ENCODE measurements at places on chromosomes 5 and 9. TPM values are rescaled to one million over a fixed set of nuclear protein-coding genes. Genes with fewer than 3 reads are reported as not detected.
A peak's percentile ranks its signal among the peaks of the same experiment; 100 is the strongest.

DNA sequence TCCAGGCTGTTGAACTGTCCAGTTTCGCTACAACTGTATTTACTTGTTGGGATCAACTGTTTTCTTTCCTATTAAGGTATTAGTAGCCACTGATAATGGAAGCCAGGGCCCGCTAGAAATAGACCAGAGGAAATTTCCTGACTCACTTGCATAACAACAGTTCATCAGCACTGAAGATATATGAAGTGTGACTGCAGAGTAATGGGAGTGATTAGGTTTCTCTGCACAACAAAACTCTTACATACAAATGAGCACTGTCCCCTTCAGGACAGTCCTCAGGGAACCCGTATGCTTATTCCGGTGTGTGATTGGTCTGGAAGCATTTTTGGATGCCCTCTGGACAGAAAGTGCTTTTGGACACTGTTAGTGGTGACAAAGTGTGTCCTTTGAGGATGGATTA, 55.3 kb downstream of the LIX1 start:
- no peak overlapping the region for H3K27ac ChIP-seq
- H3K36me3 ChIP-seq: no peaks in the 10 kb centered on the region
- H3K27me3 ChIP-seq: no peaks in the 10 kb centered on the region
- H3K4me1 ChIP-seq: no peaks in the 10 kb centered on the region
- DNase-seq: no peak

- H3K36me3 ChIP-seq: peaks cover 4% of the 10 kb centered on the region
- DNase-seq: no peak
- H3K27ac ChIP-seq: no peak overlapping the region
- H3K27me3 ChIP-seq: no peaks in the 10 kb centered on the region
- H3K4me1 ChIP-seq: no peaks in the 10 kb centered on the region
- H3K4me3 ChIP-seq: no peak overlapping the region
Observed at GRCh38 chr5:65769539-65769938, 47.5 kb downstream of the NLN start.

DNA sequence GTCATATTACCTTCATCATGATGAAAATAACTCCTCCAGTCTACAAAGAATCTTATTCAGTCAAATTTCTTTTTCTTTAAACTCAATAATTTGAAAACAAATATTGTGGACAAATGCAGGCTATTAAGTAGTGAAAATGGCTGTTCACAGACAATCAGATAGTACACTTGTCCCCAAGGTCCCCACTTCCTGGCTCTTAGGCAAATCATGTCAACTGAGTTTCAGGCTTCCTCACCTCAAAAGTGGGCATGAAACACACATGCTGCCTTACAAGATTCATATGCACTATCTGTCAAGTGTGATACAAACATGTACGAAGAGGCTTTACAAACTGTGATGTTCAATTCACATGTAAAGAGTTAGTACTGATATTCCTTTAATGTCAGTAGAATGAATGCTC, 385.2 kb upstream of the SEMA6A start:
- H3K4me1 ChIP-seq: no peaks in the 10 kb centered on the region
- no peak for DNase-seq
- H3K27ac ChIP-seq: no peak overlapping the region
- H3K27me3 ChIP-seq: no peaks in the 10 kb centered on the region
- no peaks in the 10 kb centered on the region for H3K36me3 ChIP-seq
- H3K4me3 ChIP-seq: no peak overlapping the region

DNA sequence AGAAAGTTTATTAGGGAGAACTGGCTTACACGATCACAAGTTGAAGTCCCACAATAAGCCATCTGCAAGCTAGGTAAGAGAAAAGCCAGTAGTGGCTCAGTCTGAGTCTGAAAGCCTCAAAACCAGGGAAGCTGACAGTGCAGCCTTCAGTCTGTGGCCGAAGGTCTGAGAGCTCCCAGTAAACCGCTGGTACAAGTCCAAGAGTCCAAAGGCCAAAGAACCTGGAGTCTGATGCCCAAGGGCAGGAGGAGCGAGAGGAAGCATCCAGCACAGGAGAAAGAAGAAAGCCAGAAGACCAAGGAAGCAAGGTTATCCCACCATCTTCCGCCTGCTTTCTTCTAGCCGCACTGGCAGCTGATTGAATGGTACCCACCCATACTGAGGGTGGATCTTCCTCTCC, 97.3 kb upstream of the FBN2 start:
- DNase-seq: no peak
- H3K36me3 ChIP-seq: no peaks in the 10 kb centered on the region
- H3K4me3 ChIP-seq: no peak overlapping the region
- no peak overlapping the region for H3K27ac ChIP-seq

GRCh38 chr5:177530638-177531037, 13.9 kb upstream of the DDX41 start:
- no peaks in the 10 kb centered on the region for H3K27me3 ChIP-seq
- H3K4me3 ChIP-seq: no peak overlapping the region
- no peak for DNase-seq

DNA sequence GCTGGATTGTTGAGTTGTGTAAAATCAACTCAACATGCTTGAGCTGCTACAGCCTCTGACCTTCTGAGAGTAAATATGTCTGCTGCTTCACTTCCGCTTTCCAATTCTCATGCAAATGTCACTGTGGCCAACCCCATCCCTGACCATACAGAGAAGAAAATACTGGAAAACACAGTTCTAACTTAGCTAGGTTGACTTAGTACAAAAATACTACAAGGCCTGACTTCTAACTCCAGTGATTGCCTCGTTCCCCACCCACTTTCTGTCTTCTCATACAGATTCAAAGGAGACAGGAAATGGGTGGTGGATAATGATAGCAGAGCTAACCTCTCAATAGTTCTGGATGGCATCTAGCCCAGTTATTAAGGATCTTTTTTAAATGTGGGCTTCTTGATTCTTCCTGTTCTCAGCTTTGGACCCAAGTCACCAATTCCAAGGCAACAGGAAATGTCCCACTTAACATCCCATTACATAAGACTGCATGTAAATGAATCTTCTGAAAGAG, 226.6 kb upstream of the SLC24A2 start:
- H3K27me3 ChIP-seq: no peaks in the 10 kb centered on the region
- no peaks in the 10 kb centered on the region for H3K36me3 ChIP-seq
- no peaks in the 10 kb centered on the region for H3K4me1 ChIP-seq
- no peak overlapping the region for H3K4me3 ChIP-seq
- no peak for DNase-seq

- no peak overlapping the region for H3K27ac ChIP-seq
- H3K36me3 ChIP-seq: no peaks in the 10 kb centered on the region
- DNase-seq: no peak
- no peak overlapping the region for H3K4me3 ChIP-seq
- H3K27me3 ChIP-seq: no peaks in the 10 kb centered on the region
Observed at GRCh38 chr5:154205441-154206117, 15.0 kb downstream of the GALNT10 start.

- DNase-seq: no peak
- peak overlapping the region; percentile 82 for H3K27ac ChIP-seq
- no peak overlapping the region for H3K4me3 ChIP-seq
- H3K4me1 ChIP-seq: no peaks in the 10 kb centered on the region
- H3K36me3 ChIP-seq: peaks cover 4% of the 10 kb centered on the region
- H3K27me3 ChIP-seq: no peaks in the 10 kb centered on the region
Observed at GRCh38 chr5:140243706-140244250, 59.1 kb downstream of the PFDN1 start.

DNA sequence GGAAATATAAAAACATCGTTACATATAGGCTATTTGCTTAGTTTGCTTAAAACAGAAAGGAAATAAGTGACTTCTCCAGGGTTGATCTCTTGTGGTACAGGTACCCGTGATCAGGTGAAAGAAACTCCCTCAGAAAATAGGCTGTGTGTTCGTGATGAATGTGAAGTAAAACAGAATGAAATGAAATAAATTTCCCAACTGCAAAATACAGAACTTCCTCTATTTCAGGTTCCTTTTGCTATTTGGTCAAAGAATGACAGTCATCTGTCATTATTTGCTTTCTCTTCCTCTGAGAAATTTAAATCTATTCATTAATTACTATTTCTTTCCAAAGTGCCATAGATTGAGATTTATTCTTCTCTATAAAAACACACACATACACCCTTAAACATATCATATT, 408.1 kb downstream of the FAM170A start:
- no peak overlapping the region for H3K4me3 ChIP-seq
- H3K4me1 ChIP-seq: no peaks in the 10 kb centered on the region
- no peaks in the 10 kb centered on the region for H3K36me3 ChIP-seq
- H3K27me3 ChIP-seq: no peaks in the 10 kb centered on the region
- DNase-seq: no peak
- H3K27ac ChIP-seq: no peak overlapping the region

DNA sequence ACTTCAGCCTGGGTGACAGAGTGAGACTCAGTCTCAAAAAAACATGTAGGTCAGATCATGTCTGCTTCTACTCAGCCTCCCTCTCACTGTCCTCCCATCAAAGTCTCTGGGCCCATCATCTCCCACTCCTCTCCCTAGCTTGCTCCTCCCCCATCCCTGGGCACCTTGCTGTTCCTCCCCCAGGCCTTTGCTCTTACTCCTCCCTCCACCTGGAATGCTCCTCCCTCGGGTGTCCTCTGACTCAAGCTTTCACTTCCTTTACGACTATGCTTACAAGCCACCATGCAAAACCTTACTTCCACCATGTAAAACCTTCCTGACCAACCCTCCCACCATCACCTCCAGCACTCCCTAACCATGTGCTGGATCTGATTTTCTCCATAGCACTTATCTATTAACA, 51.5 kb downstream of the MTMR12 start:
- peaks cover 25% of the 10 kb centered on the region for H3K36me3 ChIP-seq
- H3K27ac ChIP-seq: peak overlapping the region; percentile 57
- H3K4me3 ChIP-seq: no peak overlapping the region
- DNase-seq: no peak
- no peaks in the 10 kb centered on the region for H3K4me1 ChIP-seq
- no peaks in the 10 kb centered on the region for H3K27me3 ChIP-seq

- H3K27me3 ChIP-seq: no peaks in the 10 kb centered on the region
- no peaks in the 10 kb centered on the region for H3K36me3 ChIP-seq
- no peaks in the 10 kb centered on the region for H3K4me1 ChIP-seq
Observed at GRCh38 chr5:96716007-96716406, 53.8 kb downstream of the CAST start.

DNA sequence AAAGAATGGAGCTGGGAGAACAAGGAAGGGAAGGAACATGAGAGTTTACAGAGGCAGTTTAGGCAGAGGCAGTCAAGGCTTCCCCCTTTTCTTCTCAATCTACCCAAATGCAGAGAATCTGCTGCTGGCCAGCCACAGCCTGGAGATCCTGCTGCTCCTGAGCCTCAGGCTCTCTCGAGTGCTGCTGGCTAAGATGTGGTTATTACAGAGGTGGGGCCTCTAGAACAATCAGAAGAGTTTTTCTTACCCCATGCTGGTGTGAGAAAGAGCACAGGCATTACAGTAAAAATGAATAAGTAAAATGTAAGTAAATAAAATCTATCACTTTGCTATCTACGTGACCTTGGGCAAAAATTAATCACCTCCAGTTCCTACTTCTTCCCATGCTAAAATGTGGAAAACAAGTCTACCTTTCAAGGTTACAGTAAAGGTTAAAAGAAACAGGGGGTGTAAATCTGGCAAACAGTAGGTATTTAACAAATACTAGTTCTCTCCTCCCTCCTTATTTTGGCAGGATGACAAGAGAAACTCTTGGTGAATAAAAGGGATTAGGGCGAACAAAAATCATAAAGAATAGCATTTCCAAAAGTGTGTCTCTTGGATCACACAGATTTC, 31.1 kb downstream of the FBXW11 start:
- H3K27me3 ChIP-seq: no peaks in the 10 kb centered on the region
- peaks cover 32% of the 10 kb centered on the region for H3K4me1 ChIP-seq
- H3K27ac ChIP-seq: no peak overlapping the region
- no peak overlapping the region for H3K4me3 ChIP-seq
- H3K36me3 ChIP-seq: no peaks in the 10 kb centered on the region
- DNase-seq: no peak

DNA sequence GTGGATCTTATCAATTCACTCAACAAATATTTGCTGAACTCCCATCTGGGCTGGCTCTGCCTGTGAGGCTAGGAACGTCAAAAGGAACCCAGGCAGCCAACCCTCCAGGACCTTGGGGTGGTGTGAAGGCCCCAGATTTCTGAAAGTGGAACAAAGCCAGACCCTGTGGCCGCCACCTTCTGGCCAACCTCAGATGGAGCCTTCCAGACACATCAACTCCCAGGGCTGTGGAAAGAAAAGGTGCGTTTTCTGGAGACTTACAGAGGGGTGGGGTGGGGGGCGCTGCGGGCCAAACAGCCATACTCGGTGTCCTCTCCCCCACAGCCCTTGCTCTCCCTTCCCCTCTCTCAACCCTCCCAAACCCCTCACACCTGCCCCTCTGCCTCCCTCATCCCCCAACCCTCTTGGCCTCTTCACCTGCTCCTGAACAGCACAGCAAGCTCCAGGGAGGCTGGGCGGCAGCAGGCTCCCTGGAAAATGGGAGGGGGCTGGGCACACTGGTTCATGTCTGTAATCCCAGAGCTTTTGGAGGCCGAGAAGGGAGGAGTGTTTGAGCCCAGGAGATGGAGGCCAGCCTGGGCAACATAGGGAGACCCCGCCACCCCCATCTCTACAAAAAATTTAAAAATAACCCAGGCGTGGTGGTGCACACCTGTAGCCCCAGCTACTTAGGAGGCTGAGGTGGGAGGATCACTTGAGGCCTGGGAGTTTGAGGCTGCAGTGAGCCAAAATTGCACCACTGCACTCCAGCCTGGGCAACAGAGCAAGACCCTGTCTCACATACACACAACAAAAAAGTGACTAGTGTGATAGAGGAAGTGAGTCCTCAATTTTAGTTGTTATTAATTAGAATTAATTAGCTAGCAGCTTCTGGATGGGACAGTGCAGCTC, 45.0 kb upstream of the PRRC2B start:
- no peak for DNase-seq
- no peaks in the 10 kb centered on the region for H3K36me3 ChIP-seq
- no peak overlapping the region for H3K4me3 ChIP-seq
- no peaks in the 10 kb centered on the region for H3K27me3 ChIP-seq

- no peaks in the 10 kb centered on the region for H3K27me3 ChIP-seq
- peak; percentile 21 for DNase-seq
- no peaks in the 10 kb centered on the region for H3K36me3 ChIP-seq
- no peak overlapping the region for H3K4me3 ChIP-seq
Observed at GRCh38 chr5:176775409-176775808, 35.0 kb upstream of the UNC5A start.

- no peak overlapping the region for H3K27ac ChIP-seq
- H3K4me1 ChIP-seq: no peaks in the 10 kb centered on the region
- no peaks in the 10 kb centered on the region for H3K36me3 ChIP-seq
- no peak for DNase-seq
Observed at GRCh38 chr5:119954106-119954505, 324.7 kb downstream of the FAM170A start.

- peaks cover 12% of the 10 kb centered on the region for H3K36me3 ChIP-seq
- H3K4me3 ChIP-seq: no peak overlapping the region
- no peaks in the 10 kb centered on the region for H3K27me3 ChIP-seq
- H3K4me1 ChIP-seq: peaks cover 6% of the 10 kb centered on the region
- no peak overlapping the region for H3K27ac ChIP-seq
- no peak for DNase-seq
Observed at GRCh38 chr9:94443032-94443722, 111.7 kb upstream of the PCAT7 start.

- H3K27me3 ChIP-seq: no peaks in the 10 kb centered on the region
- no peak overlapping the region for H3K4me3 ChIP-seq
- H3K36me3 ChIP-seq: no peaks in the 10 kb centered on the region
- H3K27ac ChIP-seq: no peak overlapping the region
- H3K4me1 ChIP-seq: no peaks in the 10 kb centered on the region
Observed at GRCh38 chr9:6113819-6114218, 98.4 kb upstream of the RANBP6 start.

- H3K4me1 ChIP-seq: no peaks in the 10 kb centered on the region
- DNase-seq: no peak
- no peak overlapping the region for H3K27ac ChIP-seq
Observed at GRCh38 chr9:115425601-115426000, 307.6 kb upstream of the TNC start.

The AK8 gene
- 0.19 TPM for total RNA-seq

The ADGRD2 gene
- total RNA-seq: not detected

The GABRA6 gene
- total RNA-seq: not detected

The BRD3 gene
- 18.5 TPM for total RNA-seq

The OBP2B gene
- total RNA-seq: not detected

The PPP6C gene
- total RNA-seq: 28.5 TPM
